Common myeloid progenitor, CD34-positive (primary cell): ENCODE measurements at places on chromosomes 13 and 19.

DNA sequence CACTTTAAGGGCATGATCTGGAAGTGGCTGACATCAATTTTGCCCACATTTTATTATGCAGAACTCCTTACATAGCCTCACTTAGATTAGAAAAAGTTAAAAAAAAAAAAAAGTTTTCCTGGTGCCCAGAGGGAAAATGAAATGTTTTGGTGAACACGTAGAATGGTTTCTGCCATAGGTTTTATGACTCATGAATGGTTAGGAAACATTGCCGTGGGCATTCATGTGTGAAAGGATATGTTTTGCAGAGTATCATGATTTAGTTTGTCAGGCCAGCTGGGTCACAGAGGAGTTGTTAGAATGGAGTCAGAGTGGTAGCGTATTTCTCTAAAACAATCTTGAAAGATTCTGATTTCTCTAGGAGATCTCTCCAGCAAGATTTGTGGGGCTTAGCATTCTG lies 133.8 kb downstream of the MRPL57 start:
- DNase-seq = no peak

DNA sequence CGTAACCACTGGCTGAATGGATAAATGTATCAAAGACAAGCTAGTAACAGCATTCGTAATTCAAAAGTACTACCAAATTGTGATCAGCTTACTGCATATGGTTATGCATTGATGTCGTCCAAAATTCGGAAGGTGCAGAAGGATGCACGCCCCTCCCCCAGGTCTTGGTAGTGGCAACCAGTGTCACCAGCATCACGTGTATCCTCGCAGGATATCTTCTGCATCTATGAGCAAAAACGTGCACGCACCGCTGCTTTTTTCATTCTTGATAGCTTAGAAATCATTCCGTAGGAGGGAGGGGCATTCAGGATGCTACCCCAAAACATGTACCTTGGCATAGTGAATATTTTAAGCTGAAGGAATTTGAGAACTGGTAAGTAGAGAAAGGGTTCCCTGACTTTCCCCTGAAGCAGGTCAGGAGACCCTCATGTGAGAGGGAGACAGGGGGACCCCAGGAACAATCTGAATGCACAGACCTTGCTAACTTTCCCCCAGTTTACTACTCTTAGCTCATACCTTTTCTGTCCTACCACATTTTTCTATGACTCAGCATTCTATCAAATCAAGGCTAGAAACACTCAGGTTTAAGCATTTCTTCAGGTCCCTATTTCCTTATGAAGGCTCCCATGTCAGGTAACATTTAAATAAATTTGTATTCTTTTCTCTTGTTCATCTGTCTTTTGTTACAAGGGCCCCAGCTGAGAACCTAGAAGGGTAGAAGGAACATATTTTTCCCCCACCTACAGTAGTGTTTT lies 61.2 kb upstream of the TM9SF2 start:
- DNase-seq = no peak

- DNase-seq = no peak
Observed at GRCh38 chr13:114129649-114130062, 2.8 kb downstream of the RASA3 start.

- DNase-seq = peak; percentile 7
Observed at GRCh38 chr19:19105365-19106055, 32.8 kb downstream of the TMEM161A start.

DNA sequence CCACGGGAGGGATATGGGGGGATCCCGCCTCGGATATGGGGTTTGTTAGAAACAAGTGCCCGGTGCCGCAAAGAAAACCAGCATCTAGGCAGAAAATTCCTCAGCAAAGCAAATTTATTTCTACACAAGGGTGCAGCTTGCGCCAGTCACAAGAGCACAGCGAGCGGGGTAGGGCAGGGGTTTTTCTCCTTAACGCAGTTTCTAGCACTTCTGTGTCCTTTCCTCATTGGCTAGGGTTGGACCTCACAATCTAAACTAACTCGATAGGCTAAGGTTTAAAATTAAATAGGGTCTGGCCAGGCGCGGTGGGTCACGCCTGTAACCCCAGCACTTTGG lies 595 bp downstream of the ZNF440 start:
- peak; percentile 70 for DNase-seq

- DNase-seq = no peak
Observed at GRCh38 chr13:29936051-29936813, 85.8 kb upstream of the UBL3 start.

- DNase-seq = no peak
Observed at GRCh38 chr13:46160065-46160464, 21.9 kb downstream of the LCP1 start.

DNA sequence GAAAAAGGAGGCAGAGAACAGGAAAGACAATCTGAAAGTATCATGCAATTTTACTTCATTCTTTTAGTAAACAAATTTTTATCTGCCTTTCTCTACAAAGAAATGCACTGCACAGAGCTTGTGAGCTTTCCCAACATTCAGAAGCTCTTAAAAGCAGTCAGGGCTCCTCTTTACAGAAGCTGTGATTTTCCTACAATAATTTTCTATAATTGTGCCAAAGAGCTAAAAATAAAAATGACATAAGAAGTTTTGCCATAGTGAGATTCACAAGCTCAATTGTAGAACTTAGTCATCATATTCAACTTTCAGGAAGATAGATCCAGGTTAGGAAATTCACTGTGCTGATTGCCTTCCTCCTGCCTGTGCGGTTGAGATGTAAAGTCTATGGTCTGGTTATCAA lies 341.4 kb downstream of the PCDH9 start:
- DNase-seq = no peak

DNA sequence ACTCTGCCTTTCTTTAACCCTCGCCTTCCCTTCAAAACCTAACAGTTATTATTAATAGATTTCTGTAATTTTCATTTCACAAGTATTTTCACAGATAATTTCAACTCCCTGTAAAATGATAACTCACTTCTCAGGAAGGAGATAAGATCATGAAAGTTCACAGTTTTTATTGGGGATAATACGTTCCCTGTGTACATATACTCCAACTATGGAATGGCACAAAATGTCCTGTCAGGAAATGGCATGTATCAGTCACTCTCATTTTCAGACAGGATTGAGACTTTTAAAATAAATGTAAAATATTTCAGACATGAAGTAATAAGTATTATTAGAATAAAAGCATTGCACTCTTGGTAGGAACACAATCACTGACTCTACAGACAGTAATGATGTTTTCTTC lies 932 bp upstream of the TRAPPC2B start:
- no peak for DNase-seq

GRCh38 chr19:55486971-55487923 lies 989 bp upstream of the SSC5D start:
- DNase-seq = no peak

- no peak for DNase-seq
Observed at GRCh38 chr13:85497652-85498051, 301.6 kb downstream of the SLITRK6 start.

- no peak for DNase-seq
Observed at GRCh38 chr19:6540918-6541689, 10.3 kb downstream of the TNFSF9 start.

DNA sequence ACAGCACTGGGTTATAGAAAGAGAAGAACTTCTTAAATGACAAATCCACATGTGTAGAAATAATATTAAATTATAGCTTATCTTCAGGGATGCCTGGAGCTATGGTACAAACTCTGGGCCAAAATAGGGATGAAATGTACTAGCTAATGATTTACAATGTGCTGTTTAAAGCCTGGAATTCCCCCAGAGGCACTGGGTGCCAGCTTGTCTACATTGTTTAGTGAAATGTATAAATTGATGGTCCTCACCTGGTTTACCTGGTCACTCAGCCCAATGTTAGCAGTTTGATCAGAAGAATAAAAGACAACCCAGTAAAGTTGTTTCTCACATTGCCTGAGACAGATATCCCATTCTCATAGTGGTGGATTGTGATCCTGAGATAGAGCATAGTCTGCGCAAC lies 597.2 kb downstream of the DIAPH3 start:
- no peak for DNase-seq

DNA sequence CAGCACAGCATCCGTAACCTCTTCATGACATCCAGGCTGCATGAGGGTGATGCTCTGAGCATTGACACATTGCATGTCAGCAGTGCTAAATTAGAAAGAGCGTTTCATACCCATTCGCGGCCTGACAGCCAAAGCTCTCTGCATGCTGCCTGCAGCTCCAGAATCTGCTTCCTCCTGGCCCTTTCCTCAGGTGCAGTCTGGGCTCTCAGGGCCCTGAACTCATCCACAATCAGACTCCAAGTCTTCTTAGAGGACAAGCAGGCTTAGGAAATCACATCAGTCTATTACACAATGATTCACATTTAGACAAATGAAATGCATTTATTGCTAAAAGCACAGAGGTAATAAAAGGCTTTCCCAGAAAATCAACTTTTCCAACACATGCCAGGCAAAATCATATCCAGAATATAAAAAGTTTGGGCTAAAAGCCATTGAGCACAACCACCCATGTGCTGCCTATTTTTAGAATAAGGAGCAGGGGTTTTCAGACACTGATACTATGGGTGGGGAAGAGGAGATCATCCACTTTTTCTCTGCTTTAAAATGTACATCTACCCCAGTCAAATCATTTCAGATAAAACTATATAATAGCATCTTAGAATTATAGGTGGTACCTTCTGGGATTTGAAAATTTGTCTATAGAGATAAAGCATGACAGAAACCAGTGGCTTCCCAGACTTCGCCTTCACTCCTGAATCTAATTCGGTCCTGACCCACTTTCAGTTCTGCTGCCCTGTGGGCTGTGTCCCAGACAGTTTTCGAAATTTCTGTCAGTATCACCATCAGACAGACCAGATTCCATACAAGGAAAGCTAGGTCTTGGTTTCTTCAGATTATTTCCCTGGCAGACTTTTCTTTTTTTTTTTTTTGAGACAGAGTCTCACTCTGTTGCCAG lies 109.3 kb downstream of the COL4A2 start:
- DNase-seq = no peak

DNA sequence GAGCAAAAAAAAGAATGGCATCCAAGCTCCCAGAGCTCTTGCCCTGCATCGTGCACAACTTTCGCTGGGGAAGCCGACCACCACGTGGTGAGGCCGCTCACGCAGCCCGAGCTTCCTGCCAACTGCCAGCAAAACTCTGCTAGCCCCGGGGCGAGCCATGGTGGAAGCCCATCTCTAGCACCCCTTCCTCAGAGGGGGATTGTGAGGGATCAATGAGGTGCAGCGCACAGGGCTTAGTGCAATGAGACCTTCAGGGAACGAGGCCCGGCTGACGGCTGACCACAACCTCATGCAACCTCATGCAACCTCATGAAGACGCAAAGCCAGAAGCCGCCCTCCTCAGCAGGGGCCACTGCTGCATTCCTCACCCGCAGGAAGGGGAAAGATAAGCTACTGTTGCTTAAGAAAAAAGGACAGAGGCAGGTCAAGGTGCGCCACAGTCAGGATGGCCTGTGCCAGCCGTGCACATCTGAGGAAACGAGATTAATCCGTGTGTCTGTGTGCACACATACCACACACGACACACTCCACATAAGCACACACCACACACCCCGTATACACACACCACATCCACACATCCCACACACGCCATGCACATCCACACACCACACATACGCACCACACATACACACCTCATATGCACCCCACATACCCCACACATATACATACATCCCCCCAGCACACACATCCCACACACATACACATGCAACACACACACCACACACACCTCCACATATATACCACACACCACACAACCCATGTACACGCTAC lies 9.6 kb downstream of the HSPBP1 start:
- DNase-seq = no peak

GRCh38 chr19:57946316-57946715 lies 1.2 kb downstream of the ZNF256 start:
- no peak for DNase-seq
